ENCODE measurements at places on chromosomes 4 and X.

- DNase-seq = no peak
These were observed 59.5 kb downstream of the RHOH start for GRCh38 chr4:40256329-40256728.

DNA sequence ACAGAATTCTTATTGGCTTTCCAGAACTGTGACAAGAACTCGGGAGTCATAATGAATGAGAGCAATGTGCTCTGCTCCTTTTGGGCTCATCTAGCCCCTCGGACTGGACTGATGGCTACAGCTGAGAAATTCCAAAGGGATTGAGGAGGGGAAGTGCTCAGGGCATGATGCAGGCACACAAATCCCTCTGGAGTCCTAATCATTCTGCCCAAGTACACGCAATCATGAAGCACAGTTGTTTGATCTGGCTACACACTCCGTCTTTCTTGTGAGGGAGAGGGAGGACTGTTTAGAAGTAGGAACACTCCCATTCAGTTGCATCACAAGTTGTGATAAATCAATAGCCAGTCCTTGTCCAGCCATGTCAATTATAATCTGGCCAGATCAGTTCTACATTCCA, 237.5 kb downstream of the COL25A1 start:
- no peak for DNase-seq

DNA sequence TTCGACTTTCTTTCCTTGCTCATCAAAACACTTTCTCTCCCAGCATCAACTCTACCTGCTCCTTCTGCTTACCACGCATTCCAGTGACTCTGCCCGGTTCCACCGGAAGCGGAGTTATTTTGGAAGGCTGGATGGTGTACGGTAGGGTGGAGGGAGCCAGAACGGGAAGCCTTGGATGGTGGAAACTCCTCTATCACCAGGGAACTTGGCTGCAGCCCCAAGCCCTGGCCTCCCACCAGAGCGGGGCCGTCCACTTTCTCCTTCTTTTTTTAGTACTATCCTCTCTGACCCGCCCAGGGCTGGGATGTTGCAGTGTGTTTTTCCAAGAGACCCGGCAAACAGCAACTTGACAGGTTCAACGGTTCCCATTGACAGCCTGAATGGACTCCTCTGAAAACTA, 27.6 kb downstream of the ADGRG2 start:
- DNase-seq = no peak

- no peak for DNase-seq
These were observed 40.4 kb downstream of the CPLX1 start for GRCh38 chr4:785332-786073.

DNA sequence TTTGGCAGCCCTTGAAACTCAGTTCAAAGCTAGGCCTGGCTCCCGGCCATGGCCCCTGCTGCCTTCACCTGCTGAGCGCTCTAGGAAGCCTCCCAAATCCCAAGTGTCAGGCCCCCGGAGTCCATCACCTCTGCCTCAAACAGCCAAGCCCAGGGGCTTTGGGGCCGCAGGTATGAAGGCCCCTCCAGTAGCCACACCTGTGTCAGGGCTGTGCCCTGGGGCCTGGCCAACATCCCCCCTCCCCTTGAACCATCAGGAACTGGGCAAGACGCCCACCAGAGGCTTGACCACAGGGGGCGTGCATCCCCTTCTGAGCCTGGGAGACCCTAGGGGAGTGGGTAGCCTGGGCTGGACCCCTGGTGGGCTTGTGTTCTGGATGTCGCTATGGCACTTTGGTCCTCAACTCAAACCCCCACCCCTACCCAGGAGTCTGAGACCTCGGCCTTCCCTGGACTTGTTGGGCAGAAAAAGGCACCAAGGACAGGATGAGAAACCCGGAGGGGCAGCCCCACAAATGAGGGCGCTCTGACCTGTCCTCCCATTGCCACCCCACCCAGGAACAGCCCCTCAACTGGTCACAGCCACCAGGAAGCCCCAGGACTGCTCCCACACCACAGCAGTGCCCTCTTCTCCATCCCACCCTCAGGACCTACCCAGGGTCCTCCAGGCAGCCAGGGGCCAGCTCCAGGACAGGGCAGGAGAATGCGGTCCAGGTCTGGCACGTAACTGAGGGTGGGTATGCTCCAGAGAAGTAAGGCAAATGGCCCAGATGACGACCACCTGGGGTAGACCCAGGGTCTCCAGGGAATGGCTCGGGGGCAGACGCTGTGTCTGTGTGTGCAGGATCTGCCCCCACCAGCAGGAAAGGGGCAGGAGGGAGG, 4.2 kb upstream of the SLBP start:
- no peak for DNase-seq

GRCh38 chr4:56622176-56622575, 58.9 kb downstream of the HOPX start:
- no peak for DNase-seq

- no peak for DNase-seq
These were observed 10.9 kb downstream of the NFKB1 start for GRCh38 chr4:102511830-102512605.

GRCh38 chr4:6987588-6987961, 55.6 kb upstream of the TADA2B start:
- DNase-seq = no peak

DNA sequence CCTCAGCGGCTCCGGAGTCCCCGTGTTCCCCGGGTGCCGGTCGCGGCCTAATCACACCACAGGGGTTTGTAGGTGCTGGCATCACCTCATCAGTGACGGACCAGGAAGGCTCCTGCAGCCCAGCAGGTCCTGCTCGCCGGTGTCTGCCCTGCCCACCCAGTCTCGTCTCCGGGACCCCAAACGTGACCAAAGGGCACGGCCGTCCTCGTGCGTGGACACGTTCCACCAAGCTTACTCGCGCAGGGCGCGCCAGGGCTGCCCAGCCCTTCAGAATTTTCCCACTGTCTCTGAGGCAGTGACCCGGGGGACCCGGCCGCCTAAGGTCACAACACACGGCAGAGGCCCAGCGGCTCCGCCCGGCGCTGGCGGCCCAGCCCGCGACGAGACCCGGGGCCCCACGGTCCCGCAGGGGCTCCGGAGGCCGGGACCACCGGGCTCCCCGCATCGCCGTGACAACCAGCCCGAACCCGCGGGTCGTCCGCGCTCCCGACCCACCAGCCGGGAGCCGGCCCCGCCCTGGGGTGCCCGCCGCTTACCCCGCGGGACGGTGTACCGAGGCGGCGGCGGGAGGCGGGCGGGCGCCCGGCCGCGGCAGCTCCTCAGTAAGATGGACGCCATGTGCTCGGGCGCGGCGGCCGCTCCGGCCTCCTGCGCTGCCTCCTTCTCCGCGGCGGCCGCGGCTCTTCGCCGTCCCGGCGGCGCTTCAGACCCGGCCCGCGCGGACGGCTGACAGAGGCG, 454 bp downstream of the LETM1 start:
- DNase-seq = no peak

GRCh38 chr4:15899511-15899910, 39.0 kb downstream of the FGFBP1 start:
- DNase-seq = no peak

DNA sequence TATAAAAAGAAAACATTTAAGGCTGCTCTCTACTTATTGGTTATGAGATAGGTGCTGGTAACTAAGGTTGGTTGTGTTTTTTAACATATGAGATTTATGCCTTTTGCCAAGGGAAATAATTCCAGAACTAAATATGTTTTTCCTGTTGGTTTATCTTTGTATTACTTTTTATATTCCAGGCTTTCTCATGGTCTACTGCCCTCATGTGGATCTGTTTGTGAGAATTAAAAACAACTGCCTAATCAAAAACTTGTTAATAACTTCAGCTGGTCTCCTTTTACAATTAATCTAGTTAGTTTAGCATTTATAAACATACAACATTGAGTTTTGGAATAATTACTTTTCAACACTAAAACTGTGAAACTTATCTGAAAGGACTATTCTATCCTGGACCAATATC, 1208.3 kb downstream of the ADGRL3 start:
- DNase-seq = no peak

DNA sequence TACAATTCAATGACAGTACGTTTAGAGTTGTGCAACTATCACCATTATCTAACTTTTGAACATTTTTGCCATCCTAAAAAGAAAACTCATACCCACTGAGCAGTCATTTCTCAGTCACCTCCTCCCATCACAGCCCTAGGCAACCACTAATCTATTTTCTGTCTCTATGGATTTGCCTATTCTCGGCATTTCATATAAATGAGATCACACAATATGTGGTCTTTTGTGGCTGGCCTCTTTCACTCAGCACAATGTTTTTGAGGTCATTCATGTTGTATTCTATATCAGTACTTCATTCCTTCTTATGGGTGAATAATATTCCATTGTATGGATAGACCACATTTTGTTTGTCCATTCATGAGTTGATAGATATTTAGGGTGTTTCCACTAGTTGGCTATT, 103.0 kb downstream of the PPEF1 start:
- DNase-seq = no peak

DNA sequence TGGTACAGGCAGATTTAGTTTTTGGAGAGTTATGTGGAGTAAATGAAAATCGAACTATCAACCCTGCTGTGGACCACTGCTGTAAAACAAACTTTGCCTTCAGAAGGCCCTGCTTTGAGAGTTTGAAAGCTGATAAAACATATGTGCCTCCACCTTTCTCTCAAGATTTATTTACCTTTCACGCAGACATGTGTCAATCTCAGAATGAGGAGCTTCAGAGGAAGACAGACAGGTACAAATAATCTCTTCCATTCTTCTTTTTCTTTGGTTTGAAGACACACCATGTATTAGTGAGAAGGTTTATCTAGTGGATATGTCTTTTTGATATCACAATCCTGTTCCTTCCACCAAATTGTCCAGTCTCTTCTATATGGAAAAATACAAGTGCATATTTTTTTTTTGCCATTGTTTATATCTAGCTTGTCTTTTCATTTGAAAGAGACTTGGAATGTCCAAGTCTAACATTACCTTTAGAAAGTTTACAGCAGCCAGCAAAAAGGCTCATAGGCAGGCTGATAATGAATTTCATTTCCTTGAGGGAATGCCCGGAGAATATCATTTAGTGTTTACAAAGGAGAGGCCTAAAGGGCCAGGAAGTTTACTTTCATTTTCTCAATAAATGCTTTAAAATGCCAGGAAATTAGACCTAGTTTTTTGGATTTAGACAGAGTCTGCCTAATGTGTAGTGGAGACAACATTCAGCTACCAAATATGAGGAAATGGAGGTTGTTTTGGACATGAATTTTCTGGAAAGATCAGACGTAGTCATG, 18.6 kb downstream of the AFM start:
- no peak for DNase-seq

- DNase-seq = no peak
These were observed 337.8 kb downstream of the ARHGAP24 start for GRCh38 chr4:85812776-85813175.

DNA sequence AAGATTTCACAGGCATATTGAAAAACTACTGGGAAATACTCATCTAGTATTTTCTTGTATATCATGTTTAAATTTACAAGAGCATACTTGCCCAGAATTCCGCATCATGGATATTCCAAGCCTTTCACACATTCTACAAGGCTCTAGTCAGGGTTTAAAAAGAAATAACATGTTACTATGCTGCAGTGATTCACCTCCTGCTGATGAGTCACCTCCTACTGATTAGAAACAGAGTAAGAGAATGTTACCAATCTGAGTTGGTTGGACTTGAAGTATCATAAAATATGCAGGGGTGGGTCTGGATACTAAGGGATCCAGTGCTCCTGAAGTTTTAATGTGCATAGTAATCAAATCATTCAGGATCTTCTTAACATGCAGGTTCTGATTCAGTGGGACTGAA, 192.0 kb upstream of the ANK2 start:
- DNase-seq = peak; percentile 77

- DNase-seq = no peak
These were observed at the start of gene TNIP2 for GRCh38 chr4:2755821-2756690. TNIP2 (minus strand) TSS chr4:2756336; CDS start chr4:2756289, 47 bp downstream.

DNA sequence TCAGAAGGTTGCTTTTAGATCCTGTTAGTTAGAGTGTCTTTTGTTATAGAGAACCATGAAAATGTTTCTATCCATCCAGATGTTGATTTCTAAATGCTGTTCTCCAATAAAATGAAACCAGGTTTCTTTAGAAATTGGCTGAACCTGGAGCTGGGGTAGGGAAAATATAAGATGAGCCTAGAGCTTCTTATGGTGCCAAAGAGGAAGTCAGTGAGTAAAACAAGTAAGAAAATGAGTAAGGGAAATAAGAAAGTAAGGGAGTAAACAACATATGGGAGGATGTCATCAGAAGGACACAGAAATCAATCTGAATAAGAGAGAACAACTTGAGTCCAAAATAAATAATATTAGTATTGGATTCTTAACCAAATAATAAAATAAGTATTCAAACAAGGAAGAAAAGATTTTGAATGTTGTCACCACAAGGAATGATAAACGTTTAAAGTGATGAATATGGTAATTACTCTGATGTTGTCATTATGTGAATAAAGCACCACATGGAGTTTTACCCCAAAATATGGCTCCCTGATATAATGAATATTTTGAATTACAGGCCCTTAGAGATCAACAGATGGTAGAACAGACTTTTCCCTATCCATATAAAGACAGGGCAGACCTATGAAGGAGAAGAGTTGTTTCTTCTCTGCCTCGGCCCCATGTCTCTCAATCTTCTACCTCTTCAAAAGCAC, 506.1 kb downstream of the IL15 start:
- no peak for DNase-seq

GRCh38 chr4:47643845-47644244, 158.8 kb downstream of the ATP10D start:
- DNase-seq = no peak

DNA sequence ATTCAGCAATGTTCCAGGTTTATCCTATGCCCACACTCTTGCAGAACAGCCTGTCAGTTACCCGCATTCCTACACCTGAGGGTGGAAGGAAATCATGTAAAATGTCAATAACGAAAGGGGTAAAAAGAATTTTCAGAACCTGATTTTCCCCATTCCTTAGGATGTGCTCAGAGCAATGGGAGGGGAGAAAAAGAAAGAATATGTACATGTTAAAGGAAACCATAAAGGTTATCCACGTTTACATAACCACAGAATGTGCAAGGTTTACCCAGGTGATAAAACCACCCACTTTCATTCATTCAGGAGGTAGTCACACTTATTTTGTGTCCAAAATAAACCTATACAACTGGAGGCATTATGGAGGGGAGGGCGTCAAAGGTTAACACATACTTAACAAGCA, 335.5 kb downstream of the ZNF674 start:
- DNase-seq = no peak

- DNase-seq = no peak
These were observed 50.9 kb downstream of the ABCG2 start for GRCh38 chr4:88107406-88108107.

DNA sequence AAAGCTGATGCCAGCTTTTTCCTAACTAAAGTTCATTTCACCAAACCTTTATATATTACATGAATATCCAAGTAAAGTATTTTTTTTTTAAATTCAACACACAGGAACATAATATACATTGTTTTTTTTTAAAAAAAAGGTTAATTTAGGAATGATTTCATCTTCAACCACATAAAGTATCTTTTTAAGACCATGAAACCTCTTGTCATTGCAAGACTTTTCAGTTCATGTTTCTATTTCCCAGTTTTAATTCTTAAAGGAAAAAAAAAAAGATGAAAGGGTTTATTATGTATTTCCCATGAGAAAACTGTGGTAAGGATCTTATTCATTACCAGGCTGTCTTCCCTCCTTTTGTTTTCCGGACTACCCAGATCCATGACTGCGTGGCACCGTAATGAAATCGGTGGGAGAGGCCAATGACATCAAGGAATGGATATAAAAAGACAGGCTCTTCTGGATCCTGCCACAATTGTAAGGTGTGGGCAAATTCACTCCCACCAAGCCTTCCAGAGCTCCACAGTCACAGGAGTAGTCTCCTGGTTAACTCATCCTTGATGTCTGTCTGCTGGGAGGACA, 84.7 kb upstream of the CBR4 start:
- DNase-seq = no peak

GRCh38 chrX:13478740-13479451, 90.5 kb upstream of the EGFL6 start:
- DNase-seq = no peak

GRCh38 chr4:101993002-101993841, 202.7 kb downstream of the BANK1 start:
- no peak for DNase-seq

All from AG04449 (cell line).